ENCODE measurements at places on chromosomes 6 and 20. TPM values are rescaled to one million over a fixed set of nuclear protein-coding genes. Genes with fewer than 3 reads are reported as not detected.

TFAP2D gene
- not detected for total RNA-seq

SYNCRIP gene
- total RNA-seq = 120 TPM

CPXM1 gene
- 0.49 TPM for total RNA-seq

TAAR6 gene
- not detected for total RNA-seq

POLR3F gene
- 7.2 TPM for total RNA-seq

PSORS1C2 gene
- not detected for total RNA-seq

CCDC170 gene
- not detected for total RNA-seq

HRH3 gene
- not detected for total RNA-seq

EFCAB8 gene
- total RNA-seq = not detected

DYNLT2 gene
- total RNA-seq = 3.7 TPM

DNA sequence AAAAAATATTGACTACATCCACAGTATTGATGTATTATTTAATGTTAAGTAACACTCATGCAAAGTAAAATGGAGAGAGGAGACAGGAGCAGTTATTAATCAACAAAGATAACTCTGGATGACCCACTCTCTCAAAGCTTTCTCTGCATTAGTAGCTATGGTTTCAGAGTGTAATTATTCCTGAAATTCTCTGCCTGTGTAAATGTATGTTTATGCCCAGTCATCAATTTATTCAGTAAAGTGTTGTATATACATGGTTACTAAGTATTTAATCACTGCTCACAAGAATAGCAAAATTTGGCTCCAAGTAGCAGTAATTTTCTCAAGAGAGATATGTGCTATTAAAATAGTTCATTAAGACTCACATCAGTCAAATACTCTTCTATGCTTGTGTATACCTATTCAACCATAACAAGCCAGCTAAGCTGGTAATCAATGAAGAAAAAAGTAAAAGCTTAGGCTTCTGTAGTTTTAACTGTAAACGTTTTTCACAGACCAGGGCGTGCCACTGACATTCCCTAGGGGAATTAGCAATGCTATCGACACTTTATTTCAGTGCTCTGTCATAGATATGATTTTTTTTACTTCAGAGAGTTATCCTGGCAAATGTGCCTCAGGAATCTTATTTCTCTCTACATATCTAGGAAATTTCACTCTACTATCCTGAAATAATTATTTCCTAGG is 54.0 kb upstream of the RAB32 start:
- DNase-seq = no peak

- DNase-seq = peak; percentile 31
Measured at GRCh38 chr6:32885698-32886286, 31.8 kb downstream of the PSMB9 start.

DNA sequence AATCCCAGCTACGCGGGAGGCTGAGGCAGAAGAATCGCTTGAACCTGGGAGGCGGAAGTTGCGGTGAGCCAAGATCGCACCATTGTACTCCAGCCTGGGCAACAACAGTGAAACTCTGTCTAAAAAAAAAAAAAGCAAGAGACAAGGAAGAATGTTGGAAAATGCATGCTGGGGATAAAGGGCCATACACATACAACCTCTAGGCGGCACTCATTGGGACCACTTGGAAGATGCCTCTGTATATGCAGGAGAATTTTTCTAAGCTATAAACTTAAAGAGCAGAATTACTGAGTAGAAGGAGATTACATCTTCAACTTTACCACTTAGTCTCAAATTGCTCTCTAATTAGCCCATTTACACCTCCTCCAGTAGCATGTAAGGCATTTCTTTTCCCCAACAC is 42.8 kb downstream of the ZBTB9 start:
- DNase-seq = no peak

GRCh38 chr20:20206788-20207187 is 154.5 kb downstream of the CFAP61 start:
- no peak for DNase-seq

DNA sequence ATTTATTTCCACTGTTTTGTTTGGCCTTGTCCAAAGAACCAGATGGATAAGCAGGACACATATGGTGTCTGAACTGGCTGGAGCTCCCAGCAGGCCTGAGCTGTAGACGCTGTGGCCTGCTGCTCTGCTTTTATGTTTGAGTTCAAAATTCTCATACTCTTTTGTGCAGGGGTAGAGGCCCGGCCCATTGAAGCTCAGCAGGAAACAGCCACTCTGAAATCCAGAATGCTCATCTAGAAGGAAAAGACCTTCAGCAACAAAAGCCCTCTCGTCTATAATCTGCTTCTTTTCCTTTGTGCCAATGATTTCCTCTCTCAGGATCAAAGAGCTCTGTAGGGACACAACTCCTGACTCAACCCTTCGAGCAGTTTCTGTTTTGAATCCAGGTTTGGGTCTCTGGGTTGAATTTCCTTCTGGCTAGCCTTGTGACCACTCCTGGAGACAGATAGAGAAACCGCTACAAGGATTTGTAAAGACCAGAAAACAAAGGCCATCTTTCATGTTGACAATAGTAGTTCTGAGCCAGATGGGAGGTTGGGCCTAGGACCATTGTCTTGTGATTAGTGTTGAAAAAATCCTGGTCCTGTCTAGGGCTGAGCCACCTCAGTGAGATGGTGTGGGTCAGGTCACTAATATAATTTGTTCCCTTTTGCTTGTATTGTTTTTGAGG is 446.7 kb downstream of the BCKDHB start:
- DNase-seq = no peak

DNA sequence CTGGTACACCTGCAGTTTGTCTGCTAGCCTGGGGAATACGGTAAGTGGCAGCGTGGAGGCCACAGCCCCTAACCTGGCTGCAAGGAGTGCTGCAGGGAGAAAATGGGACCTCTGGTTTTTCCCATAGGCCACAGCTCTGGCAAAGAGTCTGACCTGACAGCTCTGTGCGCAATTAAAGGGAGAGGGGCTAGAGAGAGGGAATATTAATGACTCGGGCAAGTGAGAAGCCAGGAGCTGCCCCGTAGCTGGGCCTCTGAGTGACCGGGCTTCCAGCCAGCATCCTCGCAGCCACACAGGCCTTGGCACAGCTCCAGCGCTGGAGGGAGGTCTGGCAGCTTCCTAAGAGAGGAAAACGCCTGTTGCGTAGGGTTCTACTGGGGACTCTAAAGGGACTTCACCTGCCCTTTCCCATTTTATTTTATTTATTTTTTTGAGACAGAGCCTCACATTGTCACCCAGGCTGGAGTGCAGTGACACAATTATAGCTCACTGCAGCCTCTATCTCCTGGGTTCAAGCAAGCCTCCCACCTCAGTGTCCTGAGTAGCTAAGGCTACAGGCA is 18.2 kb upstream of the OCSTAMP start:
- DNase-seq = no peak

GRCh38 chr6:81696524-81696923 is 56.0 kb downstream of the TENT5A start:
- DNase-seq = no peak

- DNase-seq = no peak
Measured at GRCh38 chr20:54759589-54759988, 284.2 kb downstream of the DOK5 start.

DNA sequence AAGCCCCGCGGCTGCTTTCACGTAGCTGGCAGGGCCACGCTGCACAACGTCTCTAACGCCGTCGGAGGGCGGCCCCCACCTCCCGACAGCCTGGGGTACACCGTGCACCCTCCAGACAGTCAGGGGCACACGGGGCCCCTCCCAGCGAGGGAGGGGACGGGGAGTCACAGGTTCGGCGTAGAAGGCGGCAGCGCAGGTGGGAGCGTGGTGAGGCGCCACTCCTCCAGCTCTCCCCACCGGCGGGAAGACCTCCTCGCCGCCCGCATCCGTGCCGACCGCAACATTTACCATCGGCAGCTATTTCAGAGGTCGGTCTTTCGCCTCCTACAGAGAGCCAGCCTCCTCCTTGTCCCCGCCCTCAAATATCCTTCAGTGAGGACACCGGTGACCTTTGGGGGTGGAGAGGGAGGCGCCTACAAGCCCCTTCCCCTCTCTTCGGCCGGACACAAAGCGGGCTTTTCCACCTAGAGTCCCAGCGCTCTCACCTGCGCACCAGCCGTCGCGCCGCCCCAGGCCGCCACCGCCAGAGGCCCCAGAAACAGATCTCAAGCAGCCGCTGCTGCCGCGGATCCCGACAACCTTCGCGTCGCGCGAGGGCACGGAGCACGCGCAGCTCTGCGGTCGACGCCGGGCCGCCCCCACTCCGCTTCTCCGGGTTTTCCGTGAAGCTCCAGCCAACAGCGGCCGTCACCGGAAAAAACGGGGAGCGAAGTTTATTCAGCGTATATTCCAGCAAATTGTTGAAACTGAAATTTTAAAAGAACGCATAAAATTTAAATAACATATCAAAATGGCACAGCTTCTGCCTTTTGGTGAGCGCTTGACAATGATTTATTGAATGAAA is at the start of gene MKKS:
MKKS (minus strand) TSS at position 600 of the 844 bp plus-strand sequence. CDS start 20,708 bp downstream, outside the sequence.
- DNase-seq = peak; percentile 67

- no peak for DNase-seq
Measured at GRCh38 chr6:131379948-131380347, 193.1 kb upstream of the ARG1 start.

DNA sequence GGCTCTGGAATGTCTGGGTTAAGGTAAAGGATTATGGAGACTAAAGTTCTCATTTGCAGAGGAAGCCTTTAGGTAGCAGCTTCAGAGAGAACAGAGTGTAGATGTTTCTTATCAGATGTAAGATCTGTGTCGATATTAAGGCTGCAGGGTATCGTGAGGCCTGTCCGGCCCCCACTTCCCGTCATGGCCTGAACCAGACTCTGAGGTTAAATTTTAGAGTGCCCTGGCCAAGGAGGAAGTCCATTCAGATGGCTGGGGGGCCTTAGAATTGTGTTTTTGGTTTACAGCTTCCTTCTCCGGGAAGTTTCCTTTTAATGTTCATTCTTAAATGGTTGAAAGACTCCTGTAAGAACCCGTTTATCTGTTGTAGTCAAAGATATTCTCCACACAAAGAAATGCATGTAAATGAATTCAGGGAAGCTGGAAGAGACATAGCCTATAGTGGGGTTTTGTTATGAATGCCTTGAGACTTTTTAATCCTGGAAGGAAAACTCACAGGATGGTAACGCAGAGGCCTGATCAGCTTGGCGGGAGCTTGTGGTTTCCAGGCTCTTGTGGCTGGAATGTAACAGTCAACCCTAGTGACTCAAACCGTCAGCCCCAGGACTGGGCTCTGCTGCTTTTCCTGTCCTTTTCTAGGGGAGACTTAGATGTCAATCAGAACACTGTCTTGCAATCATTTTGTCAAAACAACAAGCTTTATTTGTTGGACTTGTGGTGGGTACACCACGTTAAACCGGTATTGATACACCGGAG is 34.7 kb downstream of the KIF25 start:
- DNase-seq = no peak

DNA sequence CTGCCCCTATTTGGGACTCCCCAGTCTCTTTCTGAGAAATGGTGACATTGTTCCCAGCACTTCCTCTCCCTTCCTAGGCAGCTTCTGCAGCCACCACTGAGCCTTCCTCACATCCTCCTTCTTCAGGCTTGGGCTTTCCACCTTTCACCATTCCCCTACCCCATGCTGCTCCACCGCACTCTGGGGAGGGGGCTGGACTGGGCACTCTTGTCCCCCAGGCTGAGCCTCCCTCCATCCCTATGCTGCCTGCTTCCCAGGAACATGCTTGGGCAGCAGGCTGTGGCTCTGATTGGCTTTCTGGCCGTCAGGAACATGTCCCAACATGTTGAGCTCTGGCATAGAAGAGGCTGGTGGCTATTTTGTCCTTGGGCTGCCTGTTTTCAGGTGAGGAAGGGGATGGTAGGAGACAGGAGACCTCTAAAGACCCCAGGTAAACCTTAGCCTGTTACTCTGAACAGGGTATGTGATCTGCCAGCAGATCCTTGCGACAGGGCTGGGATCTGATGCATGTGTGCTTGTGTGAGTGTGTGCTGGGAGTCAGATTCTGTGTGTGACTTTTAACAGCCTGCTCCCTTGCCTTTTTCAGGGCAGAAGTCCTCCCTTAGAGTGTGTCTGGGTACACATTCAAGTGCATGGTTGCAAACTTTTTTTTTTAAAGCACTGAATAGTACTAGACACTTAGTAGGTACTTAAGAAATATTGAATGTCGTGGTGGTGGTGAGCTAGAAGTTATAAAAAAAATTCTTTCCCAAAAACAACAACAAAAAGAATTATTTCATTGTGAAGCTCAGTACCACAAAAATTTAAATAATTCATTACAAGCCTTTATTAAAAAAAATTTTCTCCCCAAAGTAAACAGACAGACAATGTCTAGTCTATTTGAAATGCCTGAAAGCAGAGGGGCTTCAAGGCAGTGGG is 2.1 kb upstream of the CDKN1A start:
- no peak for DNase-seq

- DNase-seq = no peak
Measured at GRCh38 chr6:16374461-16375200, 136.2 kb downstream of the GMPR start.

GRCh38 chr6:11185204-11185842 is 47.1 kb downstream of the NEDD9 start:
- DNase-seq = no peak

- no peak for DNase-seq
Measured at GRCh38 chr20:23632711-23633573, 4.8 kb downstream of the CST3 start.

DNA sequence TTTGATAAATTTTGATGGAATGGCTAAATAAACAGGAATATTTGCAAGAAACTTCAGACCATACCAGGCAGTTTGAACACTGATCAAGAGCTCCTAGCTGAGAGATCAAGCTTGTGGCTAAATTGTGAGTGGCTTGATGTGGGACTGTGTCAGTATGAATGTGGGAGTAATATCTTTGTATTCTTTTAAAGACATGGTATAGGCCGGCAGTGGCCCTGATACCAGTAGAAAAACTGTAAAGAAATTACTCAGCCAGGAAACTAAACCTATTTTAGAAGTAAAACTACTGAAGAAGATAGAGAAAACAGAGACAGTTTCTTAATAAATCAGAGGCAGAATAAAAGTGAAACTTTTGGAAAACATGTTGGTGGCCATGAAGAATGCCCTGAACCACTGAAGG is 608.4 kb upstream of the SYNCRIP start:
- no peak for DNase-seq

GRCh38 chr6:154441995-154442310 is 68.5 kb downstream of the CNKSR3 start:
- DNase-seq = no peak

Measured in K562 (cell line).